ENCODE measurements at places on chromosomes 11 and 22. TPM values are rescaled to one million over a fixed set of nuclear protein-coding genes. Genes with fewer than 3 reads are reported as not detected.

DNA sequence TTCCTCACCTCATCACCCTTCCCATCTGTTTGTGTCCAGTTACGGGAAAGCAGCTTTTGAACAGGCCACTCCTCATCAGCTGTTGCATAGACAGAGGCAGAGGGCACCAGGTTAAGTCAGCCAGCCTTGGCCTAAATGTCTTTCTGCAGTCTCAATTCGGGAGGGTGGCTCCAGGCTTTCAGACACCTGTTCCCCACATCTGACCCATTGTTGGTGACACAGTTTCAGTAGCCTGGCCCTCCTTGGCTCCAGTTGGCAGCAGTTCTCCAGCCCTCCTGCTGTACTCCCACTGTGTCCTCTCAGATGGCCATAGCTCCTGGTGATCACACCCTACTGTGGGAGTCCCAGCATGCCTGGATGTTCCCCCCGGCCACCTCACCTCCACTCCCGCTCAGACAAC is 70.8 kb upstream of the MYOD1 start:
- H3K27me3 ChIP-seq: peaks cover 10% of the 10 kb centered on the region
- DNase-seq: no peak
- H3K27ac ChIP-seq: no peak overlapping the region
- no peaks in the 10 kb centered on the region for H3K4me1 ChIP-seq
- peaks cover 2% of the 10 kb centered on the region for H3K36me3 ChIP-seq
- H3K4me3 ChIP-seq: no peak overlapping the region

DNA sequence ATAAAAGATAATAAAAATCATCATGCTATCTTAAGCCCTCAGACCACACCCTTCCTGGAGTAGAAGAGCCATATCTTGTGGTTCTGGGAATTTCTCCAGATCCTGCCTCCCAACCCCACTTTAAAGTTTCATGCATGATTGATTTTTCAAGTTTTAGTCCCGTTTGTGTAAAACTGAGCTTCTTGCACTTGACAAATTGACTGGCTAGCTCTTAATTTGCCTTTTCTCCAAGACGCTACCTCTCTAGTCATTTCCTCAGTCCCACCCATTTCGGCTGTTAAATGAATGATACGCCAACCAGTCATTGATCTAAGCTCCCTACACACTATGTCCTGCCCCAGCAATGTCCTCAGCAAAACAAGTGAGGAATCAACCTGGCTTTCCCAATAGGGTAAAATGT is 71.8 kb upstream of the TEAD1 start:
- no peaks in the 10 kb centered on the region for H3K36me3 ChIP-seq
- no peak overlapping the region for H3K27ac ChIP-seq
- H3K4me3 ChIP-seq: no peak overlapping the region
- no peak for DNase-seq
- no peaks in the 10 kb centered on the region for H3K27me3 ChIP-seq
- H3K4me1 ChIP-seq: peaks cover 43% of the 10 kb centered on the region

The RRM1 gene
- 53.5 TPM for total RNA-seq

DNA sequence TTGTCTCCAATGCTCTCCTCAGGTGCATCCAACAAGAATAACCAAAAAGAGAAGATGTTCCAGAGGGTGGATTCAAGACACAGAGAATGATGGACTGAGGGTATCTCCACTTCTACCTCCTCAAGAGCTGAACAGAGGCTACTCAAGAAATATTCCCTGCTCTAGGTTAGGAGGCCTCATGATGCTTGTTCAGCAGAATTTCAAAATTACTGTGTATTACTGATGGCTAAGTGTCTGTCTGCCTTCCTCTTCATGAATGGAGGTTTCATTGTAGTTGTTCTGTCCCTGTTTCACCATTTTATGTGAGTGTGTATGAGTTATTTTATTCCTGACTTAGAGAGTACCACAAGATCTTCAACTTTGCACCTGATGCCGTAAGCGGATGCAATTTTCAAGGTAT is 76.8 kb downstream of the JRKL start:
- DNase-seq: no peak
- no peak overlapping the region for H3K4me3 ChIP-seq
- no peak overlapping the region for H3K27ac ChIP-seq

DNA sequence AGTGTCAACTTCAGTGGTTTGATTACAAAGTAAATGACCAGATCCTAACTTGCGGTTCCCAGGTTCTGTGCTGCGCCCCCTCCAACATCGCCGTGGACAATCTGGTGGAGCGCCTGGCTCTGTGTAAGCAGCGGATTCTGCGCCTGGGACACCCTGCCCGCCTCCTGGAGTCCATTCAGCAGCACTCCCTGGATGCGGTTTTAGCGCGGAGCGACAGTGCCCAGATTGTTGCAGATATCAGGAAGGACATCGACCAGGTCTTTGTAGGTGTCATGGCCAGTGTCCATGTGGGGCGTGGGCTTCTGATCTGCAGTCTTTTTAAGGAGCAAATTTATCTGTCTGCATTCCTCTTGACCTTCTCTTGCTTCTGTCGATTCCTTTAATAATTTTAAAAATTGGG is 11.1 kb downstream of the IGHMBP2 start:
- peaks cover 44% of the 10 kb centered on the region for H3K36me3 ChIP-seq
- no peaks in the 10 kb centered on the region for H3K4me1 ChIP-seq
- H3K4me3 ChIP-seq: no peak overlapping the region

GRCh38 chr11:39712581-39712980 is 1746.9 kb downstream of the LRRC4C start:
- no peak for DNase-seq
- no peaks in the 10 kb centered on the region for H3K4me1 ChIP-seq
- no peak overlapping the region for H3K27ac ChIP-seq
- no peaks in the 10 kb centered on the region for H3K36me3 ChIP-seq

Measured in chondrocyte (in vitro differentiated cells).